Fibroblast of skin of right biceps (primary cell): ENCODE measurements at places on chromosomes 2 and 18.

DNA sequence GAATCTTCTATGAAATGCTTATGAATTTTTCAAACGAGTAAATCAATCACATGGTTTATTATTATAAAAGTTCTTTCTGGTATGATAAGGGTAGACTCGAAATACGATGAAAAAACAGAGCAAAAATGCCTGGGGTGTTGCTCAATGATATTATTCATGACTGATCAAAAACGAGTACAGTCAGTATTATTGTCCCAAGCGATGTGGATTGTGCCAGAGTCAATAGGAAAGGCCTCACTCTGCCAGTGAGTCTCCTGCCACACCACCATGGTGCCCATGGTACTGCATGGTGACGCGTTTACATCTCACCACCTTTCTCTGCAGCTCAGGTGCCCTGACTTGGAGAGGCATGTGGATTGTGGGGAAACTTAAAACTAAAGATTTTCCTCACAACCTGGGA is 58.5 kb downstream of the KCTD1 start:
- no peak for DNase-seq

GRCh38 chr2:204545861-204546735 is 823 bp downstream of the PARD3B start:
- DNase-seq, result no peak

- DNase-seq, result no peak
Measured at GRCh38 chr18:30775629-30776028, 266.9 kb downstream of the DSC3 start.

DNA sequence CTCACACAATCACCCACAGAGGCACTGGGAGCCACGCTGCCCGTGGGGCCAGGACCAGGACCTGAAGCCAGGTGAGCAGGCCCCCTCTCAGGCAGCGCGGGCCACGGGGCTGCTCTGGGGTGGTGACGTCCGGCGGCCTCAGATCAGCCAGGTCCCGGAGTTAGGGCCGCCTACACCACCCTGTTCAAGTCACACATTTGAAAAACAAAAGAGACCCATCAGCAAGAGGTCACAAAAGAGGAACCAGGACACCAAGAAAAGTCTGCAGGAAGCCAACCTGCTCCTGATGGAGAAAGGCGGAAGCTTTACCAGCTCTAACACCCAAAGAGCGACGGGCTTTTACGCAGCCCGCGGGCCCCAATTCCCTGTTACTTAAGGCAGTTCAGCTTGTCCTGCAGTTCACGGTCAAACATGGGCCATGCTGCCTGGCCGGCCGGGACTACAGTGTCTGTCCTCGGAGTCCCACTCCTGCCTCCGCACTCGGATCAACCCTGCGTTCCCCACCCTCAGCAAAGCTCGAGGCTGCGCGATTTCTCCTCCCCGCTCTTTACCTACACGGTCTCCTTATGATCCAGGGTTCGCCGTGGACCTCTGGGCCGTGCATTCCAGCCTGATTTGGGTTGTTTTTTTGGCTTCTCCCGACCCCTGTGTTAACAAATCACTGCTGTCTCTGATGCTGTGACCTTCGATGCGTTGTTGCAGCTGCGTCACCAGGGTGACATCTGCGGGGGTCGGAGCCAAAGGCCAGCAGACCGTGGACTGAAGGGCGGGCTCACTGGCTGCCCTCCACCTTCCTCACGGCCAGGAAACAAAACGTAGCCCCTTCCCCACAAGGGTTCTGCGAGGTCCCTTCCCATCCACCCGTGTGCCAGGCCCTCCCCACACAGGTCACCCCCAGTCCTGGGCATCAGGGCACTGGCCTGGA is 31.0 kb downstream of the SNORC start:
- no peak for DNase-seq

- no peak for DNase-seq
Measured at GRCh38 chr2:174338147-174338605, 3.4 kb downstream of the SP9 start.

DNA sequence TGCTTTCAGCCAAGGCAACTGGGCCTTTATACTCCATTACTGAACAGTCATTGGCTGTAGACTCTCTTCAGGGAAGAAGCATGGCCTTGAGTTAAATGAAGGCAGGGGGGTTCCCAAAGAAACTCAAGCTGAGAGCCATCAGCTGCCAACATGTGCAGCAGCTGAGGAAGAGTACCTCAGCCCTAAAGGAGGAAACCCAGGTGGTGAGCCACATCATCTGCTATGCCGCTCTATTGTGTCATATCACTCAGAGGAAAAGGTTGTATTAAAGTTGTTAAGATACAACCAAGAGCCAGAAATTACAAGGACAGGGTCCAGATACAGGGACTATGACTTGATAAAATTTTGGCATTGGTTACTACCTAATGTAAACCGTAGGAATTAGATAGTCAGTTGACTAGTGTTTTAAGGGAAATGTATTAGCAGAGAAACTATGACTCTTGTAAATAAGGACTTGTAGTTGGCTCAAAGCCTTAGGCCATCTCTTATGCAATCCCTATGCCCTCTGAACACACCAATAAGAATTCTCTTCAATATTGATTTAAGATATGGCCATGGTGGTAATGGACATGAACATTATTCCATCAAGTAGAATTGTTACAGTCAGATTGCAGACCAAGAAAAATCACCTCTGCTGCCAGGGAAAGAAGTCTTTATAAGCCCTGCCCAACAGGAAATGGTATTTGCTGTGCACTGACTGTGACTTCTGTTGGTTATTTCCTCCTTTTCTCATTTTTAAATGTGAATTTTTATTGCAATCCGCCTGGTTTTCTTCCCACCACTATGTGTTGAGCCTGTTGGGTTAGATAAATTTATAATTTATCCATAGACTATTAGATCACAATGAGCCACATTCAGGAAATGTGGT is 9.2 kb upstream of the LRPPRC start:
- DNase-seq, result no peak

DNA sequence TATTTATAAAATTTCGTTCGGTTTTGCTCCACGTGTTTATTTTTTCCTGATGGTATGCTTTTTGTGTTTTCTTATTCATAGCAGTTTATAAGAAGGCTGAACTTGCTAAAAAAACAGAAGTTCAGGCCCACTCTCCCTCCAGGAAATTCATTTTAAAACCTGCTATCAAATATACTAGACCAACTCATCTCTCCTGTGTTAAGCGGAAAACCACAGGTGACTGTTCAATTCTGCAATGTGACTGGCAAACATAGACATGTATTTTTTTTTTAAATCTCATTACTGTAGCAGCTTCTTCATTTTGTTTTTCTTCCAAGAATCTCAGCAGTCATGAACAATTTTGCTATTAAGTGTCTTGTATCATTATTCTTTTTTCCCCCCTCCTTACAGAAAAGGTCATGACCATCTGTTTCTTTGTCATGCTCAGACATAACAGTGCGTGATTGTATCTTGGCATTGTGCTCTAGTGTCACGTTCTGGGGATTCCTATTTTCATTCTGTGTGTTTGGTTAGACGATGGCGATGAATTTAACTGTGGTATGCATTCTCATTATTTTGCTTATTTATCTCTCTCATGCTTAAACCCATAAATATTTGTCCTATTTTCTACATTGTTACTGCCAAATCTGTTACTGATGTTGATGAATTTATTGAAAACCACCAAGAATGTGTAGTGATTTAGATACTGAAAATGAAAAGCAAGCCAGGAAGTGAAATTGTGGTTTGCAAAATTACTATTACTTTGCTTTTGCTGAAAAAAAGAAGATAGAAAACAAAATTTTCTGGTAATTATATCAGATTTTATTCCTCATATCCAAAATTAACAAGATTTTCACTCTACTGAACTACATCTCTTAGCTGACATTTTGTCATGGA is 74.6 kb upstream of the UNC80 start:
- DNase-seq, result no peak

DNA sequence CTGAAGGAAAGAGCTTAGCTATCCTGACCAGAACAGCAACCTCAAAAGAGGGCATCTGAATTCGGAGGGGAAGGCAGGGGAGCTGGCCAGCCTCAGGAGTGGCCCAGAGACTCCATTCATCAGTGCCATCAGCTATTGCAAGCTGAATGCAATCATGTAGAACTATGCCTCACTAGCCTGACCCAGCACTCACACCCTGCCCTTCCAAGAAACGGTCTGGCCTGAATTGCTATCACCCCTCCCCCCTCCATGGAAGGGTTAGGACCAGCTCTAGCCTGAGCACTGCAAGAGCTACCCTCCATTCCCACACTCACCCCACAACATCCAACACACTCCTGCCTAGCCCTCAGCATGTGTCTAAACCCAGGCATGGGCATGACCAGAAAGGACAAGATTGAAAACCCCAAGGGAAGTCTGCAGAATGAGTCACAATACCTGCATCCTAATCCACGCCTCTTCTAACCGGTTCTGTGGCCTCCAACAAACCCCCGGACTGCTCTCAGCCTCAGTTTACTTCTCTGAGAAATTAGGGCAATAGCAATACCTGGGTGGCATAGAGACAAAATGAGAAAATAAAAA is 120.3 kb downstream of the BCL11A start:
- no peak for DNase-seq

DNA sequence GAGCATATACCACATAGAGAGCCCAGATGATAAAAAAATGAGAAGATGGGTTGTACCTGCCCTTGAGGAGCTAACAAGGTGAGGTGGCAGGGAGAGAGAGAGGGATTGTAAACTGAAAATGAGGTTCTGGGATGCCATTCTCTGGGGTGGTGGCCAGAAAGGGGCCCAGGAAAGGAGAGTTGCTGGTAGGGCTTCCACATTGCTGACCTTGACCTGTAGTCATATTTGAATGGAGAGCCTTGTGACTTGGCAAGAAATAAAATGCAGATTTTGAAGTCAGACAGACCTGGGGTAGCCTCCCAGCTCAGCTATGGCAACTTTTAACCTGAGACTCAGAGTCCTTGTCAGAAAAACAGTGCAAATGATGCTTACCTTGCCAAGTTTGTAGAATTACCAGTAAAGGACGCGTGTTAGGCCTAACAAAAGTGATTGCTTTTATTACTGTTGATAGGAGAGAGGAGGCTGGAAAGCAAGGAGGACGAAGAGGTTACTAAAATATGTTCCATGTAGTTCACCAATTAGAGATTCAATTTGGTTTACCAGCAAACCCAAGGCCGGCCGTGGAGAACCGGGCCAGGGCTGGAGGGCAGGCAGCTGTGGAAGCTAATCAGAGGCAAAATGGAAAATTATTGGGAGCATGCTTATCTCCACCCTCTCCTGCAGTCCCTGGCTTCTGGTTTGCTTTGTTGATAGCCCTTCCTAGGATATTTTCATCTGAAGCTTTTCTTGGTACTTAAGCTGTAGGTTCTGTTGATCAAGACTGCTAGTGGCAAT is 3.9 kb downstream of the NPAS2 start:
- no peak for DNase-seq

DNA sequence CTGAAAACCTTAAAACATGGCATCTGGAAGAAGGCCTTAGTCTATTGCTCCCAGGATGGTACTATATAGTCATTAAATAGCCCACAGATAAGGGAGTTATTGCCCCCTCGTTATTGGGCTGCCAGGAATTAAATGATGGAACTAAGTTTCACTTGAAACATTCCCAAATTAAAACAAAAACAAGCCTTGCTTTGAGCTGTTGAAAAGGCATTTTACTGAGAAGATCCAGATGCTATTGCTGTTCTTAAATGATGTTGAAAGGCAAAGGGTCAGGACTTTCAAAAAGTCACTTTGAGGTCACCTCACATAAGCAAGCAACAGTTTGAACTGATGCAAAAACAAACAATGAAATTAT is 2.0 kb upstream of the AMMECR1L start:
- DNase-seq, result no peak

GRCh38 chr2:230668184-230668938 is 44.3 kb upstream of the CAB39 start:
- DNase-seq, result peak; percentile 31

GRCh38 chr2:51638811-51639210 is 606.9 kb upstream of the NRXN1 start:
- no peak for DNase-seq

GRCh38 chr2:31390324-31390723 is 24.2 kb downstream of the XDH start:
- peak; percentile 29 for DNase-seq

- peak; percentile 77 for DNase-seq
Measured at GRCh38 chr2:190911813-190912212, 31.2 kb downstream of the GLS start.

GRCh38 chr2:126788113-126788512 is 110.6 kb upstream of the TEX51 start:
- no peak for DNase-seq

GRCh38 chr2:70673041-70673647 is 94.9 kb downstream of the ADD2 start:
- DNase-seq, result no peak

DNA sequence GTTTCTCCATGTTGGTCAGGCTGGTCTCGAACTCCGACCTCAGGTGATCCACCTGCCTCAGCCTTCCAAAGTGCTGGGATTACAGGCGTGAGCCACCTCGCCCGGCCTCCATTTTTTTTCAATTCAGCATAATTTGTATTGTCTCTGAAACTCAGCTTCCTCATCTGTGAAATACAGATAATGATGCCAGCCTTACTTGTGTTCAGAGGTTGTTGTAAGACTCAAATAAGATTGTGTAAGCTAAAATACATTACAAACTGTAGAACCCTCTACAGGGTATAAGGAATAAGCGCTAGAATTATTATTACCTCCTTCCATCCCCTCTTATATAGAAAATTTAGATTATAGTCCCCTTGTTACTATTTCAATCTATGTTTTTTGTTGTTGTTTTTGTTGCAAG is 24.8 kb upstream of the STARD7 start:
- DNase-seq, result no peak

DNA sequence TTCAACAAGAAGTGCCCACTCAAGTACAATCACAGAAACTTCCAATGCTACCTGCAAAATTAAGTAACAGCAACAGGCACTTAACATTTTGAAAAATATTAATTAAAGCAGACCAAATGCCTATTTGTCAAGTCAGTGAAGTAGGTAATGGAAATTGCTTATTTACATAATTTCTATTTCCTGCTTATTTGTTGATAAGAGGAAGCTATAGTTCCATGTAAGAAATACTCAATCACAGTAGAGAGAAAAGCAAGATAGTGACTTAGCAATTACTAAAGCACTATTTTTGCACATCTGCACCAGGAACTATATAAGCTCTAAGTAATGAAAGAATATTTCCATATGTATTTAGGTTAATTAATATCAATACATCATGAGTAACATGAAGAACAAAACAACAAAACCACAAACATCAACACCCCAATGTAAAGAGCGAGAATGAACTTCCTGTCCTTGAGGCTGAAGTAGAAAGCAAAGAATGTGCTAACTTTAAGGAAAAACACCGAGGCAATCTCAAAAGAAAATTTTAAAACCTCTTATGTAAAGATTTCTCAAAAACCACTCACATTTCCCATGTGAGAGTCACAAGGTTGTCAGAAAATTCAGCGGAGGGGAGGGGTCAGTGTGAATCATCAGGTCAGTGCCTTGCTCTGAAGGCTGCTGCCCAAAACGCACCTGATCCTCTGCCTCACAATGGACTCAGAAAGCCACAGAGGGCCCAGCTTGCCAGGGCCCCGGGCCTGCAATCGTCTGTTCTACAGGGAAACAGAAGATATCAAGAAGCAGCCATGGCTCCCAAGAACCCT is 12.5 kb downstream of the NPC1 start:
- DNase-seq, result peak; percentile 51
